ENCODE measurements at places on chromosomes 6 and 20. TPM values are rescaled to one million over a fixed set of nuclear protein-coding genes. Genes with fewer than 3 reads are reported as not detected.

GRCh38 chr20:37828684-37829083, 74.2 kb upstream of the VSTM2L start:
- DNase-seq, result no peak

DNA sequence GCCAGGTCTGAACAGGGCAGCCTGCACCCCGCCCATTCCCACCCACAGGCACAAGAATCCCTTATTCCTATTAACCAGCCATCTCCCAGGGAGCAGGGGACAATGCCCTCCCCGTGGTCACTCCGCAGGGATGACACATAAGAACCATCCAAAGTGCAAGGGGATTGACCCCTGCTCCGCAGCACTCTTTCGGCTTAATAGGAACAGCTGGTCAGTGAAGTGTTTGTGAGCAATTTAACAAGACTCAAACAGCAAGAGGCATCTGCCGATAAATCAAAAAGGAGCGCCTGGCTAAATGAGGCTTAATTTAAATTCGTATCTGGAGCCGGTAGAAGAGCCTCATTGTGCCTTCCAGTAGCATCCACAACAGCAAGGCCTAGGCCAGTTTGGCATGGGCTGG, 389.4 kb downstream of the RNGTT start:
- DNase-seq, result no peak

DNA sequence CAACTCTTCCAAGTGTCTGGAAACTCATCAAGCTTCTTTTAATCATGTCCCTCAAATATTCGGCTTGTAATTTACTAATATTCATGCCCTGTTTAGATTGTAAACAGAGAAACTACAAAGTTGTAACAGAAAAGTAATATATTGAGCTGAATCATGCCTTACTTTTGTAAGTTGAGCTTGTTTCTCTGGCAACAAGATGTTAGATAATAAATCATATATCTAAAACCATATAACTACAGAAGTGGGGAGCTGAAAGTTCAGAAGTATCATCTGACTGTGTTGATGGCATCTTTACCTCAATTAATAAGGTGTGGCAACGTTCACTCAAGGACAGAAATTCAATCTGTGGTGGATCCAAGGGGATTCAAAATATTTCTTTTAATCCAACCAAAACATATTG, 263.9 kb downstream of the PLCB1 start:
- DNase-seq, result no peak

GRCh38 chr6:169251371-169251802, 2.3 kb downstream of the THBS2 start:
- no peak for DNase-seq

The CNR1 gene
- polyA plus RNA-seq, result under 0.01 TPM

The HUS1B gene
- polyA plus RNA-seq, result not detected

The MAD2L1BP gene
- polyA plus RNA-seq, result 49.2 TPM

Measured in sigmoid colon (tissue), 7 donors.